ENCODE measurements at places on chromosomes 5 and 9. TPM values are rescaled to one million over a fixed set of nuclear protein-coding genes. Genes with fewer than 3 reads are reported as not detected.
A peak's percentile ranks its signal among the peaks of the same experiment; 100 is the strongest.

HTR4 gene
- total RNA-seq = 0.22 TPM

DNA sequence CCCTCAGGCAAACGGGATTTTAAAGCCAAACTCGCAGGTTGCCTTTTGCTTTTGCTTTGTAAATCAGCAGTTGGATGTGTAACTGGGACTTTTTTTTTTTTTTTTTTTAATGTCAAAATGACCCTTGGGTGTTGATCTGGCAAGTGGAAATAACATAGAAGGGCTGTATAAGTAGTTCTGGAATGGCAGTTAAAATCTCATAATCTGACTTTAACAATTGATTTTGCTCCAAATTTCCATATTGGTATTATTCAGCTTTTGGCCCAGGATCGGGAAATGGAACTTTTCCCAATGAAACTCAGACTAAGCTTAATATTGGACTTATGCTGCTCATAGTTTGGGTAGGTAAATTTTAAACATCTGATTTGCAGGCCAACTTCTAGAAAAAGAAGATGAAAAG is 346.8 kb upstream of the NUDT12 start:
- DNase-seq = no peak

- DNase-seq = peak; percentile 52
Measured at GRCh38 chr9:136525207-136525606, 20.6 kb downstream of the NOTCH1 start.

BNIP1 gene
- total RNA-seq = 10.2 TPM

ITK gene
- total RNA-seq = 14.0 TPM

KCNV2 gene
- total RNA-seq = not detected

ADAMTSL2 gene
- 32.1 TPM for total RNA-seq

DNA sequence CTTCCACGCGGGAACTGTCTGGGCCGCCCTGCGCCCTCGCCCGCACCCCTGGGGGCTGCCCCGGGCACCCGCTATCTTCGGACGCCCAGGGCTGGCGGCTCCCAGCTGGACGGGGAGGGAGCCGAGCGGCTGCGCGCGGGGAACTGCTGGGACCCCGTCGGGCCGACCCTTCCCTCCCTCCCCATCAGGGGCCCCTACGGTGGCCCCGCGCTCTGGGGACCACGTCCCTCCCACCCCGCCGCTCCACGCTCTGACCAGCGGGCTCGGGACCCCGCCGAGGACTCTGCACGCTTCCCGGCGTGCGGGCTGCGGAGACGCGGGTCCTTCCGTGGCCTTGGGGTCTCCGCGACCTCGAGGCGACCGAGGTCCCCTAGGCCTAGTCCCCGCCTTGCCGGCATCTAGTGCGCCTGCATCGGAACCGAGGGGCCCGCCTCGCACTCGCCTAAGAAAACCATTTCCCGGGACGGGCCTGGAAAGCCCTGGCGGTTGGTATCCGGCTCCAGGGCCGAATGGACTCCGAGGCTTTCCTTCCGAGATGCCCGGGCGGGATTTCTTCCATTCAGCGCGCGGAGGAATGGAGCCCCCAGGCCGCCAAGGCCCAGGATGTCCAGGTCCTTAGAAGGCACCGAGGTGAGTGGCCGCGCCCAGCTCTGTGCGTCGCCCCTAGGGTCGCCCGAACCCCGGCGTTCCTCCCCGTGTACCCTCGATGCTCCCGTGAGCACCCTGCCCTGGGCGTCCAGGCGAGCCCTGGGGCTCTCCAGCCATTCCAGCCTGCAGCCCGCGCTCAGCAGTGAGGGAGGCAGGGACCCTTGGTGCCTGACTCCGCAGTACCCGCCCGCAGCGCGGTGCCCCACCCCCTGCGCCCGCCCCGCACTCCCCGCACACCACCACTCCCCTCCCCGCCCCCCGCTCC is 705 bp upstream of the SLC6A3 start:
- DNase-seq = peak; percentile 18

DNA sequence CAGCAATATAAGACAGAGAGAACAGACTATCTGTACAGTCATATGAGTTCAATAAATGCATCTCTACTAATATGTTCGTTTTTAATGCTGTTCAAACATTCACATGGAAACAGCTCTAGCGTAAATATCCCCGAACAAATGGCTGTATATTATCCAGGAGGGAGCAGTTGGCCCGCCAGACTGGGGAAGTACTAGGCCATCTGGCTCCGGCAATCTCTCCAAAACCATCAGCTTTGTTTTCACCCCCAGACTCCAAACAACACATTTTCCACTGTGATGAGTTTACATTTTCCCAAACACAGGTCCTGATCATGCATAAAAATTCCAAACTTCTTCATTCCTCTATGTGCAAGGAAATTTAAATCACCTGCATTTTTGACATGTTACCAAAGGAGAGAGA is 8.7 kb downstream of the EBF1 start:
- DNase-seq = no peak

DNA sequence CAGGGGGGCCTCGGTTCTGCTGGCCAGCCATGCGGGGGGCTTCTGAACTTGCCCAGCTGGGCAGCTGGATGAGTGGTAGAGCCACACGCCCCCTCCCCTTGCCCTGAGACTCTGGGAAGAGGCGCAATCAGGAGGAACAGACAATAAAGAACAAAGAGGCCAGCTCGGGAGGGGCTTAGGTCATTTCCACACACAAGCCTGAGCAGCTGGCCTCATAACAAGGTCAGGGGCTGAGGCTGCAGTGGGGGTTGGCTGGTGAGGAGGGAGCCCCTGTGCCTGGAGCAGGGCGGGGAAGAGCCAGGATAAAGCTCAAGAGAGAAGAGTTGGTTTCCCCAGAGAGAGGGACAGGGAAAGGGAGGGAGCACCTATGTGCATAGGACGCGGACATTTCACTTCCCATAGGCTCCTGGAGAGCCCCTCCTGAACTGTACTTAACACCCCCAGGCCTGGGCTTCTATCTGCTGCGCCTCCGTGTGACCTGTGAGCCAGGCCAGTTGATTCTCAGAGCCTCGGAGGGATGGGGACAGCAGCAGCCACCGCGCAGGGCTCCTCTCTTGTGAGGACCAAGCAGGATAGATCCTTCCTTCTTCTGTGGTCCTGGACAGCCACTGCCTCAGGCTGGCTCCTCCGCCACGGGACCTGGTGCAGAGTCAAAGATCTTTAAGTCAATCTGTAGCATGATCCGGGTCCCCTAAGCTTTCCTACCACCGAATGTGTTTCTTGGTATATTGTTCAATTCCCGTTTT is 75.3 kb upstream of the GGTA1 start:
- no peak for DNase-seq

- DNase-seq = no peak
Measured at GRCh38 chr5:4042311-4042710, 446.7 kb downstream of the IRX1 start.

GRCh38 chr5:112381521-112381920 is 37.6 kb downstream of the EPB41L4A start:
- DNase-seq = no peak

ZFP2 gene
- total RNA-seq = 2.7 TPM

- no peak for DNase-seq
Measured at GRCh38 chr9:123548741-123549545, 192.9 kb downstream of the CRB2 start.

DNA sequence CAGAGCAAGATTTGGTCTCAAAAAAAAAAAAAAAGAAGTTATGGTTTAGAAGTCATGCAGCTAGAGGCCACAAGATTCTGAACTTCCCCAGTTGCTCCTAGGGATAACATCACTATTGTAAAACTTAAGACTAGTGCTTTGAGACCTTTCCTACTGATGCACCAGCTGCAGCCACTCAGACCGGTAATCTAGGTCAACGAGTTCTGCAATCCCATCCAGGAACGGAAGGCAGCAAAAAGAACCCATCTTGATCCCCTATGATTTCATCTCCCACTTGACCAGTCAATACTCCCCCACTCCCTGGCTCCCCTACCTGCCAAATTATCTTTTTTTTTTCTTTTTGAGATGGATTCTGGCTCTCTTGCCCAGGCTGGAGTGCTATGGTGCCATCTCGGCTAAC is 46.9 kb upstream of the TTC39B start:
- DNase-seq = no peak

TIMD4 gene
- total RNA-seq = 8.0 TPM

DNA sequence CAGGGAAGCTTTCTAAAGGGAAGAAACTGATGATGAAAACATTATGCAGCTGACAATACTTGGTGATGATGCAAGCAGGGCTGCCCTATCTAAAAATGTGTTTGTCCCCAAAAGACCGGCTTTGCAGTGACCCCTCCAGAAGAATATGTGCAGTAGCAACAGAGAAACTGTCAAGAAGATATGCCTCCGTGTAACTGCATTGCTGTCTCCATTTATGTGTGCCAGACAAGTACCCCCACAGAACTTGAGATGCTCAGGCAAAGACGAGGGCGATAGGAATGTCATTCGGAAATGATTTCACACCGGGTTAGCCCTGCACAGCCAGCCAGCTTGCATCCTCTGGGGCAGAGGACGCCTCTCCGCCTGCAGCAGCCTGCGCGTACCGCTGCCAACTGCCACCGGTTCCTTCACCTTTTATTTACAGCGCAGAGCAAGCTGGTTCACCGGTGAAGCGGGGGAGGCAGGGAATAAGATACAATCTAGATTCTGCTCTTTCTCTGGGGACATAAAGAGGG is 2.0 kb downstream of the GABBR2 start:
- no peak for DNase-seq

SLC45A2 gene
- 0.22 TPM for total RNA-seq

DNA sequence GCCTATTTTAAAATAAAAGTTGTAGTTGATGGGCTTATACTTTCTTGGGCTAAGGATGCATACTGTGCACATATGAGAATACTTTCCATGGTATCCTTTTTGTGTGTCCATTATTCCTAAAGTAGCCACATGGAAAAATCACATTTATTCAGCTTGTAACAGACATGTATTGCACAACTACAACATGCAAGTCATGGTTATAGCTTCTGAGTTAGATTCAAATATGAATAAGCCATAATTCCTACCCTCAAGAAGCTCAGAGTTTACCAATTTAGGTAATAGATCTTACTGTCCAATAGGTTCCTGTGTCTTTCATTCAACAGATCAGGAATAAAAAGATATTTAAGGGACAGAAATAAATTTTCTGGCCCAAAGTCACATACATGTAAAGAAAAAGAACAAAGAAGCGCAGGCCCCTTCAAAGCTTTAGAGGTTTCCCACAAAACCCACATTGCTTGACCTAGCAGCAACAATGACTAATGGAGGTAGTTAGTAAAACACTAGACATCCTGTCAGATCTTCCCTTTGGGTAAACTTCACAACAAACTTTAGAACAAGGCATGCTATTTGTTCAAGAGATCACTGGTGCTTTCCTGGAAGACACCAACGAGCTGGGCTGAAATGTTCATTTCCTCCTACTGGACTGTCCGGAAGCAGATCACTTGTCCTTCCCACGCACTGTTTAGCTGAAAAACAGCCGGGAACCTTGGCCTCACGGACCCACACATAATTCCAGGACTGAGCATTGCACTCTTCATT is 78.4 kb upstream of the ITGA1 start:
- DNase-seq = no peak

GRCh38 chr9:92071634-92072033 is 43.6 kb downstream of the SPTLC1 start:
- DNase-seq = no peak

MSANTD3 gene
- total RNA-seq = 14.3 TPM

DNA sequence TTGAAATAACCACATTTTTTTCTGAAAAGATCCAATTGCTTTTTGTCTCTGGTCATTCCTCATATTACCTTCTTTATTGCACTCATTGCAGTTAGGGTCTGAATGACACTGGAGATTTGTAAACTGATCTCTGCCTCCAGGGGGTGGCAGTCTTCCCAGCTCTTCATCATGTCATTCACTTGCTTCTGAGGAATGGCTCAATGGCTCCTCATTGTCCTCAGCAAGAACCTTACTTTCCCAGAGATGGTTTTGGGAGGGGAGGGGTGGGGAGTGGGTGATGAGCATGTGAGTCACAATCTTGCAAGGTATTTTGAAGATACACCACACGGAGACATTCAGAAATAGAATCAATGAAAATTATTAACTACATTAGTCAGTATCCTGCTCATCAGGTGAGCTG is 159.8 kb upstream of the GAS1 start:
- no peak for DNase-seq

DNA sequence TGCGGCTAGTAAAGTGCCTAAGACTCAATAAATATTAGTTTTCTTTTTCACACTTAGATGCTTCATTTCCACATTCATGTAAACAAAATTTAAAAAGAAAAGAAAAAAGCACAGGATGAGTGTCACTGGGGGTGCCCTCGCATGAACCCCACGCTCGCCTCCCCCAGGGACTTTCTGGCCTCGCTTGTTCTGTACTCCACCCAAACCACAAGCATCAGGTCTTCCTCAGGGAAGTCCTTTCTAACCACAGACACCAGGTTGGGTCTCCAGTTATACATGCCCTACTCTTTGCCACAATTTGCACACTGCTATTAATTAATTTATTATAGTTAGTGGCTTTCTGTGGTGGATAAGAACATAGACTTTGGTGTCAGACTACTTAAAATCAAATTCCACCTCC is 92.4 kb downstream of the RORB start:
- DNase-seq = no peak

DNA sequence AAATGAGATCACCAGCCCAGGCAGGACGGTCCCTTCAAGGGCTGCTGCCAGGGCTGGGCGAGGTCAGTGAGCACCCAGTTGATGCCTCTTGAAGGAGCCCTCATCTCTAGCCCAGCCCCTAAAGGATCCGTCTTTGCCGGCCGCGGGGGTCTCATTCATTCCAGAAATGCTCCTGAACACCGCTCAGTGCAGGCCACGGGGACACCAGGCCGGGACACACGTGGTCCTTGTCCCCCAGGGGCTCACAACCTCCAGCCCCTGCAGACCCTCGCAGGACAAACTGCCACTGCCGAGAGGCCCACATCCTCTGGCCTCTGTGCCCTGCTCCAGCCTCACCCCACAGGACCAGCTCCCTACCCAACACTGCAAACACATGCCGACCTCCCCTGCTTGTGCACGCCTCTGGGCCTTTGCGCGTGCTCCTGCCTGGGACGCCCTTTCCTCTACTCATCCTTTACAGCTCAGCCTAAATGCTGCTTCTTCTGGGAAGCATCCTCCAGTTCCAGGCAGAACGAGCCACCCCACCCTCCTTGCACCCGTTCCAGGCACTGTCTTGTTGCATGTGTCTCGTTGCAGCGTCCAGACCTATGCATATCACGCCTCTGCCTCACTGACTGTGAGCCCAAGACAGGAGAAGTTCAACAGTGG is 10.3 kb upstream of the LAMC3 start:
- no peak for DNase-seq

KIF2A gene
- 32.4 TPM for total RNA-seq

- DNase-seq = no peak
Measured at GRCh38 chr5:75389430-75389829, 52.4 kb downstream of the HMGCR start.

DNA sequence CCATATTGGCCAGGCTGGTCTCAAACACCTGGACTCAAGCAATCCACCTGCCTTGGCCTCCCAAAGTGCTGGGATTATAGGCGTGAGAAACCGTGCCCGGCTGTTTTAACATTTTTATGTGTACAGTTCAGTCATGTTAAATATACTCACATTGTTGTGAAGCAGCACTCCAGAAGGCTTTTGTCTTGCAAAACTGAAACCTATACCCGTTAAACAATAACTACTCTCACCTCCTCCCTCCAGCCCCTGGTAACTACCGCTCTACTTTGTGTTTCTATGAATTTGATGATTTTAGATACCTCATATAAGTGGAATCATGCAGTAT is 23.1 kb upstream of the SHB start:
- DNase-seq = no peak

SERF1A gene
- total RNA-seq = 8.6 TPM
